ENCODE measurements at places on chromosomes 2 and 18.

- no peak overlapping the region for H3K4me3 ChIP-seq
- H3K27me3 ChIP-seq = no peaks in the 10 kb centered on the region
- no peak for DNase-seq
- no peak overlapping the region for H3K27ac ChIP-seq
- H3K36me3 ChIP-seq = peaks cover 61% of the 10 kb centered on the region
Measured at GRCh38 chr2:37201766-37202165, 5.5 kb downstream of the CEBPZOS start.

DNA sequence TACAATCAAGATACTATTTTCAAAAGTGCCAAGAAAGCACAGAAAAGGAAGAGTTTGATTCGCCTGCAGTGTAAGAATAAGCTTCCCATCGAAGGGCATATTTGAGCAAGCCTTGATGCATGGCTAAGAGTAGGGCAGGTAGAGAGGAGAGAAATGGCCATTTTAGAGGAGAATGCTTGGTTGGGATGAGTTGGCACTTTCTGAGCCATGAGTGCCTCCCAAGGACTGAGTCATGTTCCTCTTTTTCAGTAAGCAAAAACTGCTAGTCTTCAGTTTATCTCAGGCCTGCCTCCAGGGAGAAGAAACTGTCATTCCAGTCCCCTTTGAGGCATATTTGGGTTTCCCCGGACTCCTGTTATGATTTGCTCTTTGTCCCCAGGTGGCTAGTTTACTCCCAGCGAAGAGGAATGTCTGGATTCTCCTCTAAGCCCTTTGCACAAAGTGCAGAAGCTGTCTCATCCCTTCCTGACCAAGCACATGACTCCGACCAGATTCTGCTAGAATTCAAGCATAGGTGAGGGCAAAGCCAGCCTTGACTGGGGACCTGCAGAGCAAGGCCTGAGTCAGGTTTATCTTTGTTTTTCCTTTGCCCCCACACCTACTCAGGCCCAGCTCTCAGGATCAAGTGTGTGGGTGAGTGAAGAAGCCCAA lies 115.2 kb downstream of the TTC32 start:
- no peak overlapping the region for H3K4me3 ChIP-seq
- peaks cover 27% of the 10 kb centered on the region for H3K4me1 ChIP-seq
- peaks cover 9% of the 10 kb centered on the region for H3K27me3 ChIP-seq
- no peak for DNase-seq
- H3K36me3 ChIP-seq = no peaks in the 10 kb centered on the region
- H3K27ac ChIP-seq = peak overlapping the region; percentile 33

- H3K27me3 ChIP-seq = no peaks in the 10 kb centered on the region
- H3K4me1 ChIP-seq = peaks cover 37% of the 10 kb centered on the region
- no peak overlapping the region for H3K4me3 ChIP-seq
- DNase-seq = no peak
Measured at GRCh38 chr2:178202927-178203326, 8.6 kb downstream of the OSBPL6 start.

GRCh38 chr18:50373561-50374219 lies 1.2 kb upstream of the SKA1 start:
- peaks cover 47% of the 10 kb centered on the region for H3K36me3 ChIP-seq
- H3K4me3 ChIP-seq = peak overlapping the region; percentile 94
- DNase-seq = no peak
- H3K27ac ChIP-seq = peak overlapping the region; percentile 99

DNA sequence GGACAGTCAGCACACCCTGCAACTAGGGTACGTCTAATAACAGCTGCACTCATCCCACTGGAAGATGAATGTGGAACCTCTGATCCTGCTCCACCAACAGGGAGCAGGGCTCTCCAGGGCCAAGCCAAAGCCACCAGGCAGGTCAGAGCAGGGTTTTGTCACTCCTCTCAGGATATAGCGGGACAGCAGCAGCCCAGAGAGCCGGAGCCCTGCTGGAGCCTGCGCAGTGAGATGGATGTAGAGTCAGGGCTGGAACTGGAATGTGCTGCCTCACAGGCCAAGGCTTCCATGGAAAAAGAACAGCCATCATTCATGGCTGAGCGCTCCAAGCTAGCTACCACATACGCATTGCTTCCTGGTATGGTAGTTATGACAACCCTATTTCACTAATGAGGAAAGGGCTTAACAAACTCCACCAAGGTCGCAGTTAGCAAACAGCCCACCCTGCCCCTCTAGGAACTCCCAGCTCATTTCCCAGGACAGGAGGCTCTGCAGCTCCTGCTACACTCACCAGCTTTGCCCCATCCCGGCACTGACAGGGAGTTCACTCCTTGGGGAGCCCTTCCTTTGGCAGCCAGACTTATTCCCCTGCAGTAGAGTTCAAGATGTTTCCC lies 85.2 kb downstream of the HS1BP3 start:
- H3K27ac ChIP-seq = peak overlapping the region; percentile 77
- no peak overlapping the region for H3K4me3 ChIP-seq

GRCh38 chr2:232871418-232871834 lies 1.4 kb downstream of the SNORC start:
- H3K27ac ChIP-seq = no peak overlapping the region
- H3K4me1 ChIP-seq = peaks cover 29% of the 10 kb centered on the region
- DNase-seq = no peak
- peaks cover 24% of the 10 kb centered on the region for H3K27me3 ChIP-seq
- no peak overlapping the region for H3K4me3 ChIP-seq

GRCh38 chr2:23273786-23274185 lies 111.2 kb upstream of the KLHL29 start:
- DNase-seq = no peak
- H3K4me3 ChIP-seq = no peak overlapping the region
- H3K27ac ChIP-seq = no peak overlapping the region

GRCh38 chr2:74029714-74030397 lies 45.1 kb downstream of the TET3 start:
- peaks cover 26% of the 10 kb centered on the region for H3K36me3 ChIP-seq
- no peak overlapping the region for H3K4me3 ChIP-seq
- no peak for DNase-seq
- H3K27me3 ChIP-seq = no peaks in the 10 kb centered on the region
- no peak overlapping the region for H3K27ac ChIP-seq

DNA sequence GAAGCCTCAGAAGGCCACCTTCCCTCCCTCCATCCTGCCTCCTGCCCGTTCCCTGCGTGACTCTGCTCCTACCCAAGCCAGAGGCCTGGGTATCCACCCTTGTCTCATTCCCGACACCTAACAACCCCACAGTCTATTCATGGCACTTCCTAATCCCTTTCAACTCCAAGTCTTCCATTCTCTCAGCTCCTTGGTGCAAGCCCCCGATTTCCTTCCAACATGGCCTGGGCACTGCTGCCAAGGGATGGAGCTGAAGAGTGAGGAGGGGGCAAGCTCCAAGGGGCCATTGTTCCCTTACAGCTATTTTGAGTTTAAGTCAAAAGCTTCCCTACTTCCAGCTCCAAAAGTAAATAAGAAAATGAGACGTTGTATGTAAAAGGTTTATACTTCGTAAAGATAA lies 84.8 kb upstream of the ASB18 start:
- H3K4me1 ChIP-seq = peaks cover 12% of the 10 kb centered on the region
- no peak overlapping the region for H3K4me3 ChIP-seq
- peaks cover 12% of the 10 kb centered on the region for H3K27me3 ChIP-seq
- no peak overlapping the region for H3K27ac ChIP-seq

DNA sequence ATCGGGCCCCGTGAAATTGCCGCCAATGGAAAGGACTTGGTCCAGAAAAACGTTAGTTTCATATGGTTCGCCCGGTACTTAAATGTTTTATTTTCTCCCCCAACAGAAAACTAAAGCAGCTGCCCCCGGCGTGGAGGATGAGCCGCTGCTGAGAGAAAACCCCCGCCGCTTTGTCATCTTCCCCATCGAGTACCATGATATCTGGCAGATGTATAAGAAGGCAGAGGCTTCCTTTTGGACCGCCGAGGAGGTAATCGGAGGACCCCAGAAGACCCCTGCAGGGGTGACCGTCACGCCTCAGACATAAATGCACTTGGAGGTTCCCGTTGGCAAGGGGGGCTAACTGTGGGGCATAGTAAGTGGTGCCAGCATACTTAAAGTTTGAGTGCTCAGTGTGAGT lies 742 bp downstream of the RRM2 start:
- H3K36me3 ChIP-seq = peaks cover 28% of the 10 kb centered on the region
- H3K4me1 ChIP-seq = peaks cover 58% of the 10 kb centered on the region

GRCh38 chr2:238403632-238404405 lies 22.9 kb upstream of the ASB1 start:
- DNase-seq = no peak
- H3K36me3 ChIP-seq = peaks cover 31% of the 10 kb centered on the region
- no peak overlapping the region for H3K4me3 ChIP-seq

GRCh38 chr2:3636586-3637310 lies 21.3 kb upstream of the ALLC start:
- no peak overlapping the region for H3K4me3 ChIP-seq
- peaks cover 24% of the 10 kb centered on the region for H3K27me3 ChIP-seq
- no peak overlapping the region for H3K27ac ChIP-seq
- no peaks in the 10 kb centered on the region for H3K36me3 ChIP-seq
- peaks cover 4% of the 10 kb centered on the region for H3K4me1 ChIP-seq
- no peak for DNase-seq

DNA sequence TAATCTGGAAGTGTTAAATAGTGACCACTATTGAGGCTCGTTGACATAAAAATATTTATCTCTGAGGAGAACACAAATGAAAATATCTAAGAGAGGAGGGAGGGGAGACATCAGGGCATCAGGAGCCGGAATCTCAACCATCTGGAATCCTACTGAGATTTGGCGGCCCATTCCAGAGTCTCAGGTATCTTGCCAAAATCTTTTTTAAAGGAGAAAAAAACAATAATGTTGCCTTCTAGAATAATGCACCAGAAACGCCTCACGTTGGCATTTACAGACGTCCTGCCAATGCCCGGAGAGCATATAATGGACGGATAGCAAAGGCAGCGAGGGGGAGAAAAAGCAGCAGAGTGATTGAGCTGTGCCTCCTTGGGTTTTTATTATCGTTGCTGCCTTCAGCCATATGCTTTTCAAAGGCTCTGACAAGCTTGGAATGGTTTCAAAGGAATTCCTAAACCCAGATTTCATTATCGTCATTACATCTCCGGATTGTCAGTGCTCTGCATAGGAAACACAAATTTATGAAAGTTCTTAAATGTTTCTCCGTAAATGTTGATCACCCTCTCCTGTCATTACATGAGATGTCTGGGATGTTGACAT lies 30.9 kb upstream of the EGR4 start:
- H3K4me3 ChIP-seq = no peak overlapping the region
- peaks cover 38% of the 10 kb centered on the region for H3K27me3 ChIP-seq
- no peaks in the 10 kb centered on the region for H3K4me1 ChIP-seq
- no peak overlapping the region for H3K27ac ChIP-seq
- no peak for DNase-seq

Measured in nephron progenitor cell (in vitro differentiated cells).